Activated CD8-positive, alpha-beta T cell treated with anti-CD3 and anti-CD28 coated beads for 36 hours (primary cell): ENCODE measurements at places on chromosomes 3 and 15. TPM values are rescaled to one million over a fixed set of nuclear protein-coding genes. Genes with fewer than 3 reads are reported as not detected.
A peak's percentile ranks its signal among the peaks of the same experiment; 100 is the strongest.

Gene RTP3
- not detected for total RNA-seq

Gene KIF15
- 41.9 TPM for total RNA-seq

Gene CIB2
- 1.6 TPM for total RNA-seq

Gene SST
- total RNA-seq: not detected

GRCh38 chr3:95218484-95218883, 1155.6 kb downstream of the NSUN3 start:
- no peaks in the 10 kb centered on the region for H3K27me3 ChIP-seq
- no peak overlapping the region for H3K4me3 ChIP-seq
- no peaks in the 10 kb centered on the region for H3K4me1 ChIP-seq
- no peaks in the 10 kb centered on the region for H3K36me3 ChIP-seq

- peak; percentile 93 for DNase-seq
- H3K4me1 ChIP-seq: peaks cover 58% of the 10 kb centered on the region
- no peak overlapping the region for H3K4me3 ChIP-seq
Observed at GRCh38 chr3:13346481-13347389, 73.4 kb downstream of the NUP210 start.

DNA sequence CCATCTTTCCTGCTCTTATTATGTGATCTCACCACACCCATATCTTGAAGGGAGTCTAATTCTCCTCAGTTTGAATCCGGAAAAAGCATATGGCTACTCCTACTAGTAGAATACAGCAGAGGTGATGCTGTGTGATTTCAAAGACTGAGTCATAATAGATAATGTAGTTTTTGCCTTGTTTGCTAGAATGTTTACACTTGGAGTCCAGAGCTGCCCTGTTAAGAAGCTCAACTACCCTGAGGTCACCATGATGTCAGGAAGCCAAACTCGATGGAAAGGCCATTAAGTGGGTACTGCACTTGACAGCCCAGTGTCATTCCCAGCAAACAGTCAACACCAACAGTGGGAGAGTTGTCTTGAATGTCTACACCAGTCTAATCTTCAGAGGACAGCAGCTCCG, 56.9 kb downstream of the CD200R1L start:
- H3K27ac ChIP-seq: no peak overlapping the region
- no peak for DNase-seq
- H3K4me3 ChIP-seq: no peak overlapping the region
- H3K4me1 ChIP-seq: peaks cover 13% of the 10 kb centered on the region

DNA sequence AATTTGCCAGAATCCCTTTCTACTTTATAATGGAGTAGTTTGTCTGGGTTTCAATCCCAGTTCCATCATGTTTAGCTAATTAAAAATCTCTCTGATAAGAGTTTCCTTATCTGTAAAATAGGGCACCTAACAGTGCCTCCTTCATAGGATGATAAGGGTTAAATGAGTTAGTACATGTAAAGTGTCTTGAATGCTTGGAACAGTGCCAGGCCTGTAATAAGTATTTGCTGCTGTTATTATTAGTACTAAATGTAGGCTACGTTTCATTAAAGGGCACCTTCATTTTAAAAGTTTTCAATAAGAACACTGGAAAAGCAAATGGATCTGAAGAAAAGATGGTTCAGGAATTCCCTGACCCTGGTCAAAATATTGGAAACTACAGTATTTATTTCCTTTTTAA, 11.8 kb upstream of the SLC2A2 start:
- no peaks in the 10 kb centered on the region for H3K36me3 ChIP-seq
- no peaks in the 10 kb centered on the region for H3K4me1 ChIP-seq
- H3K27ac ChIP-seq: no peak overlapping the region
- H3K27me3 ChIP-seq: peaks cover 29% of the 10 kb centered on the region
- no peak for DNase-seq

- H3K36me3 ChIP-seq: no peaks in the 10 kb centered on the region
- H3K27me3 ChIP-seq: no peaks in the 10 kb centered on the region
- no peak overlapping the region for H3K4me3 ChIP-seq
Observed at GRCh38 chr3:56125358-56126005, 342.8 kb downstream of the ERC2 start.

DNA sequence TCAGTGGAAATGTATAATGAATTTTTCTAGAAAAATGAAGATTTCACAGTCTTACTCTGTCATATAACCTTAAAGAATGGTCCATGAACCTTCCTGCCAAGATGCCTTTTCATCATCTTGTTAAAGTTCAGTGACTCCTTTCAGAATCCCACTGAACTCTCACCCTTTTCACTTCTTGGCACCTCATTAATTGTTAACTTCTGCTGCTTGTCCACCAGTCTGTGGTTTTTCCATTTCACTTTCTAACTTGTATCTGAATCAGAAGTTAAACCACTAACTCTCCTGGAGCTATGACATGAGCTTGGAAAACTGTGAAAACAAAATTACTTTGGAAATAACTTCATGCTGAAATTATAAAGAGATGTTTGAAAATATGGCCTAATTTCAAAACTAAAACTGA, 281.2 kb upstream of the ALCAM start:
- no peak overlapping the region for H3K4me3 ChIP-seq
- peaks cover 2% of the 10 kb centered on the region for H3K27me3 ChIP-seq
- H3K27ac ChIP-seq: no peak overlapping the region
- no peaks in the 10 kb centered on the region for H3K36me3 ChIP-seq

DNA sequence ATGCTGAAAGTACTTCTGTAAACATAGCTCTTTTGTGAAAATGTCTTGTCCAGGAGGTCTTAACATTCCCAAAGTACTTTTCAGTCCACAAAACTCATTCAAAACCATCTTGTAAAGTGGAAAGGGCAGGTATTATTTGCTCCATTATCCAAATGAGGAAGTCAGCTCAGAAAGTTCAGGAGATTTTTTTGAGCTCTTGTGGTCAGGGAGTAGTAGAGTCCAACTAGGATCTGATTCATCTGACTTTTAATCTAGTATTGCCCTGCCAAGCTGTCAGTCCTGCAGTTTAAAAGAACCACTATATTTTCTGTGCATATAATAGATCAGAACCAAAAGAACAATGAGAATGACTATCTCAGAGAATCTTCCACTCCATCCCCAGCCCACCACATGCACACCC, 83.5 kb downstream of the FOXB1 start:
- H3K27ac ChIP-seq: no peak overlapping the region
- DNase-seq: no peak
- H3K4me1 ChIP-seq: no peaks in the 10 kb centered on the region

- no peaks in the 10 kb centered on the region for H3K27me3 ChIP-seq
- peak overlapping the region; percentile 99 for H3K27ac ChIP-seq
- peaks cover 50% of the 10 kb centered on the region for H3K36me3 ChIP-seq
- peak; percentile 19 for DNase-seq
Observed at GRCh38 chr15:41285285-41285684, 47.1 kb downstream of the OIP5 start.

GRCh38 chr15:89772932-89773583, 3.1 kb upstream of the MESP2 start:
- H3K27ac ChIP-seq: no peak overlapping the region
- H3K4me3 ChIP-seq: no peak overlapping the region
- H3K27me3 ChIP-seq: peaks cover 11% of the 10 kb centered on the region

DNA sequence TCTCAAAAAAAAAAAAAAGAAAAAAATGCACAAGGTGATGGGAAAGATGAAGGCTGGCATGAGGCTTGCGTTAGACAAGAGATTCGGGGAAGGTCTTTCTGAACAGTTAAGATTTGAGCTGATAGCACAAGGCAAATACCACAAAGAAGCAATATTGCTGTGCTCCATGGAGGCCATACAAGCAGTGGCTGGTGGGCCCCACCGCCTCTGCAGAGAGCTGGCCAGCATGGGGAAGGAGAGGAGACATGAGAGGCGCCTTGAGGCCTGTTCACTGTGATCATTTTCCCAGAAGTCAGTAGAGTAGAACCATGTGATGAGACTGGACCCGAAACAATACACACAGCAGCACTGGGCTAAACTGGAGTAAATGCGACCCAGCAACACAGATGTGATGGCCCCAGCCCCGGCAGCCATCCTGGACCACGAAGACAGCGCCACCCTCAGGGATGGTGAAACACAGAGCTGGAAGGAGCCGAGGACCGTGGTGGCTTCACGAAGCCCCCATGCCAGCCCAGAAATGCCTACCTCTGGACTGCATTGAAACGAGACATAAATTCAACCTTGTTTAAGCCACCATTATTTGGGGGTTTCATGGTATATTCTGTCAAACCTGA, 5.5 kb downstream of the XXYLT1 start:
- H3K36me3 ChIP-seq: peaks cover 18% of the 10 kb centered on the region
- H3K27me3 ChIP-seq: no peaks in the 10 kb centered on the region
- no peak for DNase-seq
- H3K4me1 ChIP-seq: peaks cover 32% of the 10 kb centered on the region
- H3K4me3 ChIP-seq: no peak overlapping the region

DNA sequence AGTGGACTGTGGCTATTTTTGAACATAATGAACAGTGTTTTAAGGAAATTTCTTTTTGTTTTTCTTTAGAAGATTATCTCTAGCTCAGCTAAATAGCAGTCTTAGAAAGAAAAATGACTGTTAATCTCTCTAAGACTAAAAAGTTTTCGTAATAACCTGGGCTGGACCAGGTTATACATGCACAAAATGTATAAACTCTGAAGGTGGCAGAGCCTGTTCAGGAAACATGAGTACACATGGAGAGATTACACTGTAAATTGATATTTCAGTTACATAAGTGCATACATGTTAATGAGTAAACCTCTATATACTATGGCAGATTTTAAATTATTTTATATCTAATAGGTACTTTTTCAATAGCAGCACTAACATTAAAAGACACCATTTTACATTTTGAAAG, 258.2 kb upstream of the CFAP20DC start:
- H3K4me1 ChIP-seq: peaks cover 12% of the 10 kb centered on the region
- no peaks in the 10 kb centered on the region for H3K36me3 ChIP-seq
- H3K27ac ChIP-seq: no peak overlapping the region
- no peaks in the 10 kb centered on the region for H3K27me3 ChIP-seq

DNA sequence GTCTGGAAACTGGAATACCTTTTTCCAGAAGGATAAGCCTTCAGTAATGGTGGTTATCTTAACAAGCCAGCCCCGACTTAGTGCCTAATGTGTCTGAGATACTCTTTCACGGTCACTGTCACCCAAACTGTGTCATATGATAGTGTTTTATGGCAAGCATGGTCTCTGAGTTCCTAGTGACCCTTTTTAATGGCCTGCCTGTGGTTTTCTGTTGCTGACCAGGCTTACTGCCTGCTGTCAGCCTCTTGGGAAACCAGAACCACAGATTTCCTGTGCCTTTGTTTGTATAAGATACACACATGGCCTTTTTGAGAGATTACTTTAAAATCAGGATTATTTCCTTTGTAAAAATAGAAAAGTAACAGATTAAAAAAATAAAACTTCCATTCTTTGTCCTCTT, 22.4 kb downstream of the HPS3 start:
- H3K4me3 ChIP-seq: no peak overlapping the region
- no peak overlapping the region for H3K27ac ChIP-seq
- H3K36me3 ChIP-seq: peaks cover 22% of the 10 kb centered on the region
- no peaks in the 10 kb centered on the region for H3K27me3 ChIP-seq

GRCh38 chr15:93683651-93684050, 547.7 kb upstream of the MCTP2 start:
- no peak for DNase-seq
- no peaks in the 10 kb centered on the region for H3K4me1 ChIP-seq
- H3K27ac ChIP-seq: no peak overlapping the region
- no peak overlapping the region for H3K4me3 ChIP-seq

DNA sequence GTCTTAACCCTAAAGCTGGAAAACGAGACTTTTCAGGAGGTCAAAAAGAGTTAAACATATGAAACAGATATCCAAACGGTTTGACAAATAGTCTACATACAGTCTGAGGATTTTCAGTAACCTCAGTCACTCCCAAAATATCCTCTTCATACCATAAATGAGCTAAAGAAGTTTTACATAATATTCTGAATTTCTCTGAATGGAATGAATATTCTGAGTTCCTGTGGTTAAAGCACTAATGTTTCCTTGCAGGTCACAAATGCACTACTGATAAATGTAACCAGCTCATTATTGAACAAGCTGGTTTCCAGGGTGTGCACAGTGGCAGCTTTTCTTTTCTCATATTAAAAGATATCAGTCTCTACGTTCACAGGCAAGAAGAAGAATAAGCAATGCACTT, 137.4 kb upstream of the POU1F1 start:
- H3K27ac ChIP-seq: no peak overlapping the region
- H3K4me1 ChIP-seq: no peaks in the 10 kb centered on the region
- no peak overlapping the region for H3K4me3 ChIP-seq
- no peaks in the 10 kb centered on the region for H3K36me3 ChIP-seq
- no peaks in the 10 kb centered on the region for H3K27me3 ChIP-seq

DNA sequence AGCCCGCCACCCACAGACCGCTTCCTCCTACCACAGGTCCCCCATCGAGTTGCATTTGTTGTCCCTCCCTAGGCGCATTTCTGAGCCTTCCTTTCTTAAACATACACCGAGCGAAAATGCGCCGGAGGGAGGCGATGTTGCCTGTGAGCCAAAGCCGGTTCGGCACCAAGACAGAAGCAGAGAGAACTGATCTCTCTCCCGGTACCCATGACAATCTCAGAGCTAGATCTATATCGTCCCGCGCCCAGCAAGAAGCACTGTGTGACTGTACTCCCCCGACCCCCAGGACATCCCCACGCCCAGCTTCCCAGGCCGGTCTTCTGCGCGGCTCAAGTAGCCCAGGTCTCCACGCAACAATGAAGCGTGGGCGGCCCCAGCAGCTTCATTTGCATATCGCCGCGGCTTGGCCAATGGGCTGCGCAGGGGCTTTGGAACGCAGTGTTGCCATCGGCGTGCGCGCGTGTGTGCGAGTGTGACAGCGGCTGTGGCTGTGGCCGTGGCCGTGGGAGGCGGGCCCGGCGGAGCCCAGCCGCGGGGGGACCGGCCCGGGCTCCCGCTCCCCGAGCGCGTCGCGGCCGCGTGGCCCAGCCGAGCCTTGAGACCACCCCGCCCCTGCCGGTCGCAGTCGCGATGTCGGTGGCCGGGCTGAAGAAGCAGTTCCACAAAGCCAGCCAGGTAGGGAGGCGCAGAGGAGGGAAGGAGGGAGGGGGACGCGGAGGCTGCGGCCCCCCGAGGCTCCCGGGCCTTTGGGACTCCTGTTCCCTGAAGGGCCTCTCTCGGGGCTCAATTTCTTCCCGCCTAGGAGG, at the start of gene SH3GL3:
SH3GL3 (plus strand) TSS at position 438 of the 806 bp plus-strand sequence; CDS start at position 631, 193 bp downstream.
- peaks cover 8% of the 10 kb centered on the region for H3K4me1 ChIP-seq
- peak; percentile 80 for DNase-seq
- no peaks in the 10 kb centered on the region for H3K36me3 ChIP-seq

- H3K4me3 ChIP-seq: no peak overlapping the region
- no peak overlapping the region for H3K27ac ChIP-seq
- H3K36me3 ChIP-seq: no peaks in the 10 kb centered on the region
Observed at GRCh38 chr3:16012086-16012485, 162.4 kb upstream of the GALNT15 start.

DNA sequence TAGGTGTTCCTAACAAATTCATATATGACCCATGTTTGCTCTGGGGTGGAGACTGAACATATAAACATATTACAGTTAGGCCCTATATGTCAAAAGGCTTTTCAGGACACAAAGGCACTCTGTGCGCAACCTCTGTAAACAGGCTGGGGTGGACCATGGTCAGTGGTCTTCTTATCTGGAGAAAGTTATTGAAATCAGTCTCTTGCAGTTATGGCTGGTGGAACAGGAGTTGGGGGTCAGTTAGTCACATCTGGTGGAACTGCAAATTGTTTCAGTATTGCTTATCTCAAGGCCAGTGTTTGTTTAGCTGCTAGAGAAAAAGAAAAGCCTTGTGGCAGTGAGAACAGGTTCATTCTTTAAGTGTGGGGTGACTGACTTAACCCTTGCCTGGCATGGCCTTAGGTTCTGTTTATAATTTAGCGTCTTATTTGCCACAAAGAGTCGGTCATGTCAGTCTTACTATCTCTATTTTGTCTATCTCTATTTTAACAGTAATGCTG, 5.9 kb upstream of the GP9 start:
- DNase-seq: no peak
- no peaks in the 10 kb centered on the region for H3K36me3 ChIP-seq
- no peaks in the 10 kb centered on the region for H3K27me3 ChIP-seq
